Stimulated activated CD4-positive, alpha-beta T cell treated with anti-CD3 and anti-CD28 coated beads, Interleukin-2, amount 100 ng/mL, for 48 hours (primary cell): ENCODE measurements at places on chromosomes 5 and 9.
A peak's percentile ranks its signal among the peaks of the same experiment; 100 is the strongest.

- DNase-seq: no peak
These were observed 93.5 kb upstream of the SMIM23 start for GRCh38 chr5:171692107-171692506.

- no peak for DNase-seq
These were observed 83.1 kb downstream of the EDIL3 start for GRCh38 chr5:84301535-84301934.

GRCh38 chr5:76751291-76751690 lies 35.4 kb downstream of the F2R start:
- DNase-seq: no peak

DNA sequence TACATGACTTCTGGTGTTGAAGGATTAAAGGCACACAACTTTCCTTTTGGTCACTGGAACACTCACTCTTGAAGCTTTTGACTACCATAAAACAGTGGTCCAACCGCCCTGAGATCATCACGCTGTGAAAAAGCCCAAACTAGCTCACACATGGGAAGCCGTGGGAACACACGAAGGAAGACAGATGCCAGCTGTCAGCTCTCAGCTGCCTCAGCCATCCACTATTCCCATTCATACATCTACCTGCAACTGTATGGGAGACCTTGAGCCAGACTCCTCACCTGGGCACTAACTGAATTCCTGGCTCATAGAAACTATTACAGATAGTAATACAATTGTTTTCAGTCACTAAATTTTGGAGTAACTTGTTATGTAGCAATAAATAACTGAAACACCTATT lies 246.1 kb downstream of the MSX2 start:
- no peak for DNase-seq

DNA sequence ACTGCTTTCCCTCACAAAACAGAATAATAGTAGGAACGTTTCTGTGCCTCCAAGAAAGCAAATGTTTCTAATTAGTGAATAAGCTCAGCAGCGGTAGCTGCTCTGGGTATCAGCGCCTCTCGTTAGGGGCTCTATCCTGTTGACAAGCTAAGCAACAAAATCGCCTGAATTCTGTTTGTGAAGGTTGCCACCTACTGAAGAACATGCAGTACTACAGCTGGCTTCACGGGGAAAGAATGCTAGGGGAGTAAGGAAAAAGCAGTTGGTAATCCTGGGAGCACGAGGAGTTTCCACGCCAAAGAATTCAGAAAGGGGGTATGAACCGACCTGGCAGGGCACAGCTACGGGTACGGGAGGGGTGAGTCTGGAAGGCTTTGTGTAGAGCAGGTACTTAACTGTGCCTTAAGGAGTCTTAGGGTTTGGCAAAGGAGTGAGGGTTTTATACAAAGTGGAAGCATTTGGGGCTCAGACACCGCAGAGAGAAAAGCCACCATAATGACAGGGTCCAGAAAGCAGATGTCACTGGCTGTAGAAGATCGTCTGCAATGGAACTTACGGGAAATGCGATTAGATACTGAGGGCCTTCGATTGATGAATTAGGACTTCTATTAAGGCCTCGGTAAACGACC lies 171.7 kb downstream of the TTC39B start:
- DNase-seq: peak; percentile 19

- no peak for DNase-seq
These were observed 1.4 kb downstream of the HAND1 start for GRCh38 chr5:154476354-154477205.

GRCh38 chr5:72661405-72661804 lies 154.2 kb upstream of the ZNF366 start:
- DNase-seq: no peak

- no peak for DNase-seq
These were observed 6.3 kb downstream of the TTC16 start for GRCh38 chr9:127722055-127722745.

DNA sequence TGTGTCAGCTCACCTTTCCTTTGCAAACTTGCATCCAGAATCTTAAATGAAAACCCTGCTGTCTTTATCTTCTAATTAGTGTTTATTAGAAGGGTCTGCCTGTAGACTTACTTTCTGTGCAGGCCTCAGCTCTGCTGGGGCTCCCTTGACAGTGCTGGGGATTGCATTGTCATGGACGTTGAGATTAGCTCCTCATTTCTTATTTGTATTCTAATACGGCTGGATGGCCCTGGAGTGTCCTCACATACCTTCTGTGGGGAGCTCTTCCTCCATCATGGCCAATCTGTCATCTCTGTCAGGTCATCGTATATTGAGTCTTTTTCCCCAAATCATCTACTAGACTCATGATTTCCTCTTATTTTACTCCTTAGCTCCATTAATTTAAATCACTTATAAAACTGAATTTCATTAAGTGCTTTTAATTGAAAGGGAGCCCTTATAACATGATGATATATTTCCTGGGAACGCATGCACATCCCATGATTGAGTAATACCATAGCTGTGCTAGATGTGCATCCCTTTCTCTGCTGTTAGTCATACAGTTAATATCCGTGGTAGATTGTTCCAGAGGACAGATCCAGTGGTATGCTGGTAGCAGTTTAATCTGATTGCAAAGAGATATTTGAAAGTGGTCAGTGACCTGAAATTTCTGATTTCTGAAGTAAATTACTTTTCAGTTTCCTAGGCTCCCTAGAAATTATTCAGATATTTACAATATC lies 61.6 kb downstream of the ICE1 start:
- no peak for DNase-seq

- peak; percentile 15 for DNase-seq
These were observed 1.1 kb downstream of the UGCG start for GRCh38 chr9:111897601-111898137.

DNA sequence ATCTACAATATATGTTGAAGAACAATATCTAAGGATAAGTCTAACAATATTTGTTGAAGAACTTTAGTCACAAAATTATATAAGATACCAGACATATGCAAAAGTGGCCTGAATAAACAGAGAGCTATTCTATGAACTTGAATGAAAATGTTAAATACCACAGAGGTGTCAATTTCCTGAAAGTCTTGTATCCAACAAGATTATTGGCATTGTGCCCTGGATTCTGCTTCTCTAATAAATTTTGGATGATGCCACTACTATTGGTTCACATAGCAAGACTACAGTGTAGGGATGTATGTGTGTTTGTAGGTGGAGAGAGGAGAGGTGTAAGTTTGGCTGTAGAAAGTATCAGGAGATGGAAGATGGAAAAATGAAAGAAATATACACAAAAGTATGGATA lies 731.8 kb upstream of the RGMB start:
- DNase-seq: no peak
